ENCODE measurements at places on chromosomes 2 and 18. TPM values are rescaled to one million over a fixed set of nuclear protein-coding genes. Genes with fewer than 3 reads are reported as not detected.
A peak's percentile ranks its signal among the peaks of the same experiment; 100 is the strongest.

DNA sequence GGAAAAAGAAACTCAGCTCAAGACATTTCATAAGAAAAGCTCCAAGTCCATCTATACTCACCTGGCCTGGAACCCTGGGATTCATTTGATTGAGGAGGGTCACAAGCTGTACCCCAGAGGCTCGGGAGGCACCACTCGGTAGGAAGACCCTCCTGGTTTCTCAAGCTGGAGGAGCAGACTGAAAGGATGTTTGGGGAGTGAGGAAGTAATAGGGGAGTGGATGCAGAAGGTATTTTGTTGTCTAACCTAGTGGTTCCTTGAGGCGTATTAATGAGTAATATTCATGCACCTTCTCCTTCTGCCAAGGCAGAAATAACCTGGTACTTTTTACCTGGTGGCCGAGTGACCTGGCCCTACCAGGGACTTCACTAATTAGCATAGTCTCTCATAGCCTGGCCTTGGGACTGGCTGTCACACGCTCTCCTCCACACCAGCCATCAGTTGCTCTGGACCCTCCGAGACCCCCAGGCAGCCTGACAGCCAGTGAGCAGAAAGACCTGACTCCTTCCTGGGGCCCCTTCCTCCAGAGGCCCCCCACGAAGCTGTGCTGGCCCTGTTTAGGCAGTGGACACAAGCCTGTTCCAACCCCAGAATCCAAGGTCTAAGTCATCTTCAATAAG lies 161.4 kb downstream of the BCL2 start:
- H3K27me3 ChIP-seq: no peaks in the 10 kb centered on the region
- no peaks in the 10 kb centered on the region for H3K36me3 ChIP-seq
- no peak overlapping the region for H3K27ac ChIP-seq
- H3K4me3 ChIP-seq: no peak overlapping the region

- H3K27me3 ChIP-seq: no peaks in the 10 kb centered on the region
- no peaks in the 10 kb centered on the region for H3K4me1 ChIP-seq
- no peak for DNase-seq
- no peak overlapping the region for H3K4me3 ChIP-seq
Measured at GRCh38 chr2:73822276-73822675, 6.5 kb upstream of the STAMBP start.

Gene CRYGD
- not detected for total RNA-seq

Gene VWA3B
- total RNA-seq: 0.24 TPM

- peaks cover 57% of the 10 kb centered on the region for H3K4me1 ChIP-seq
- H3K36me3 ChIP-seq: no peaks in the 10 kb centered on the region
- H3K27me3 ChIP-seq: no peaks in the 10 kb centered on the region
- no peak for DNase-seq
- peak overlapping the region; percentile 77 for H3K27ac ChIP-seq
Measured at GRCh38 chr2:134417968-134418582, 164.2 kb downstream of the MGAT5 start.

DNA sequence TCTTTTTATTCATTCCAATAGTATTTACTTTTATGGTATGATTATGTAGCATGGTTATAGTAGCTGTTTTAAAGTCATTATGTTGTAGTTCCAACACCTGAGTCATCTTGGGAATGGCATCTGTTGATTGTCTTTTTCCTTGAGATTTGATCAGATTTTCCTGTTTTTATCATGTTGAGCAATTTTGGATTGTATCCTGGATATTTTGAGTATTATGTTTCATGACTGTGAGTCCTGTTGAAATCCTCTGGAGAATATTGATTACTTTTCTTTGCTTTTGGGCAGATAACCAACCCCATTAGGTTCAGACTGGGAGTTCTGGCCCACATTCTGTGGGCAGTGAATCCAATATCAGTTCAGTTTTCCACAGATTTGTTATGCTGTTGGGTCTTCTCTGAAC lies 163.2 kb upstream of the SPRED2 start:
- H3K27ac ChIP-seq: no peak overlapping the region
- no peaks in the 10 kb centered on the region for H3K27me3 ChIP-seq
- H3K4me3 ChIP-seq: no peak overlapping the region
- H3K4me1 ChIP-seq: peaks cover 3% of the 10 kb centered on the region
- no peak for DNase-seq
- H3K36me3 ChIP-seq: no peaks in the 10 kb centered on the region

Gene RNF103
- total RNA-seq: 47.7 TPM

DNA sequence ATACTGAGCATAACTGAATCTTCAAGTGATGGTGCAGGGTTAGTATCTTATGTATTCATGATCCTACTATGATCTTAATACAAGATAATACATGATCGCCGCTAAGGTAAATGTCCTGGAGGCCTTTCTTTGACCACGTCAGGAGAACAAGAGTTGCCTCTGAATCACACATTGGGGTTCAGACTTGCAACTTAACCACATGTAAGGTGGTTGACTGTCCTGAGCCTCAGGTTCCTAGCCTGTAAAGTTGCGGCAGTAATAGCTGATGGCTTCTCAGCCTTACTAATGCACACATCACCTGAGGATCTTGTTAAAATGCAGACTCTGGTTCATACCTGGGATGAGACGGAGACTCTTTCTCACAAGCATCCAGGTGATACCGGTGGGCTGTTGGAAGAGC lies 112.5 kb downstream of the MGAT5 start:
- H3K4me3 ChIP-seq: no peak overlapping the region
- H3K27me3 ChIP-seq: no peaks in the 10 kb centered on the region
- H3K36me3 ChIP-seq: no peaks in the 10 kb centered on the region
- H3K27ac ChIP-seq: no peak overlapping the region
- H3K4me1 ChIP-seq: no peaks in the 10 kb centered on the region

- no peak for DNase-seq
- H3K4me3 ChIP-seq: no peak overlapping the region
- no peaks in the 10 kb centered on the region for H3K4me1 ChIP-seq
- no peaks in the 10 kb centered on the region for H3K36me3 ChIP-seq
- no peaks in the 10 kb centered on the region for H3K27me3 ChIP-seq
- H3K27ac ChIP-seq: no peak overlapping the region
Measured at GRCh38 chr2:230267556-230267955, 42.0 kb downstream of the SP140 start.

Gene NTSR2
- total RNA-seq: not detected

GRCh38 chr2:172671501-172671900 lies 64.1 kb upstream of the RAPGEF4 start:
- no peaks in the 10 kb centered on the region for H3K27me3 ChIP-seq
- no peak for DNase-seq
- no peaks in the 10 kb centered on the region for H3K36me3 ChIP-seq
- H3K4me1 ChIP-seq: peaks cover 8% of the 10 kb centered on the region
- H3K4me3 ChIP-seq: no peak overlapping the region
- no peak overlapping the region for H3K27ac ChIP-seq

Gene SLC1A4
- total RNA-seq: 12.4 TPM

DNA sequence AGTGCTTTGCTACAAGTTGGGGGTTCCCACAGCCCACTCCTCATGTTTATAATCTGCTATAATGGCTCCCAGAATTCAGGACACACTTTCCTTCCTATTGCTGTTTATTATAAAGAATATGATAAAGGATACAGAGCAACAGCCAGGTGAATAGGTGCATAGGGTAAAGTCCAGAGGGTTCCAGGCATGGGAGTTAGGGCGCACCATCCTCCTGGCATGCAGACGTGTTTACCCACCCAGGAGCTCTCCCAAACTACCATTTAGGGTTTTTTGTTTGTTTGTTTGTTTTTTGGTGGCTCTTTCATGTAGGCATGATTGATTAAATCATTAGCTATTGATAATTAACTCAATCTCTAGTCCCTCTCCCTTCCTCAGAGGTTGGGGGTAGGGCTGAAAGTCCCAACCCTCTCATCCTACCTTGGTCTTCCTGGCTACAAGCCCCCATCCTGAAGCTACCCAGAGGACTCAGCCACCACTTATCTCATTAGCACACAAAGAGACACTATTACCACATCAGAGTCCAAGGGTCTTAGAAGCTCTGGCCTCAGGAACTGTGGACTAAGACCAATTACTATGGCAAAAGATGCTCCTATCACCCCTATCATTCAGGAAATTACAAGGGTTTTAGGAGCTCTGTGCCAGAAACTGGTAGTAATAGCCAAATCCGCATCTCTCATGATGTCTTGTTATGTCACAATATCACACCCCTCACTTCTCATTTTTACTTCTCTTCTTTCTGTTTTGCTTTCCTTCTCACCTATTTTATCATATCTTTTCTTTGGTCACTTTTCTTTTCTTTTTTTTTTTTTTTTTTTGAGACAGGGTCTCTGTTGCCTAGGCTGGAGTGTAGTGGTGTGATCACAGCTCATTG lies 154.9 kb upstream of the TTC39C start:
- H3K4me1 ChIP-seq: no peaks in the 10 kb centered on the region
- no peaks in the 10 kb centered on the region for H3K36me3 ChIP-seq
- H3K27me3 ChIP-seq: no peaks in the 10 kb centered on the region
- peak overlapping the region; percentile 51 for H3K27ac ChIP-seq
- H3K4me3 ChIP-seq: no peak overlapping the region

Gene LGALSL
- total RNA-seq: 5.3 TPM

DNA sequence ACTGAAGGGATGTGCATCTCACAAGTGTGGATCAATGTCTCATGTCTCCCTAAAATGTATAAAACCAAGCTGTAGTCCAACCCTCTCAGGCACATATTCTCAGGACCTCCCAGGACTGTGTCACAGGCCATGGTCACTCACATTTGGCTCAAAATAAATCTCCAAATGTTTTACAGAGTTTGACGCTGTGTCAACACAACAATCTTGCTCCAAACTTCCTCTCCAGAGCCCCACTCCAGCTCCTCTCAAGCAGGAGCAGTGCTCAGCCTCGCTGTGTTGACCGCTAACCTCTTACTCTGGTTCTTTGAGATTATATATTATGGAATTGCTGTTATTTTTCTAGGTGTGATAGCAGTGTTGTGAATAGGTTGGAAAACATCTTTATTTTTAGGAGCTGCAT lies 56.2 kb downstream of the CYP27C1 start:
- DNase-seq: no peak
- no peaks in the 10 kb centered on the region for H3K27me3 ChIP-seq
- no peak overlapping the region for H3K4me3 ChIP-seq
- H3K4me1 ChIP-seq: peaks cover 24% of the 10 kb centered on the region
- no peak overlapping the region for H3K27ac ChIP-seq

DNA sequence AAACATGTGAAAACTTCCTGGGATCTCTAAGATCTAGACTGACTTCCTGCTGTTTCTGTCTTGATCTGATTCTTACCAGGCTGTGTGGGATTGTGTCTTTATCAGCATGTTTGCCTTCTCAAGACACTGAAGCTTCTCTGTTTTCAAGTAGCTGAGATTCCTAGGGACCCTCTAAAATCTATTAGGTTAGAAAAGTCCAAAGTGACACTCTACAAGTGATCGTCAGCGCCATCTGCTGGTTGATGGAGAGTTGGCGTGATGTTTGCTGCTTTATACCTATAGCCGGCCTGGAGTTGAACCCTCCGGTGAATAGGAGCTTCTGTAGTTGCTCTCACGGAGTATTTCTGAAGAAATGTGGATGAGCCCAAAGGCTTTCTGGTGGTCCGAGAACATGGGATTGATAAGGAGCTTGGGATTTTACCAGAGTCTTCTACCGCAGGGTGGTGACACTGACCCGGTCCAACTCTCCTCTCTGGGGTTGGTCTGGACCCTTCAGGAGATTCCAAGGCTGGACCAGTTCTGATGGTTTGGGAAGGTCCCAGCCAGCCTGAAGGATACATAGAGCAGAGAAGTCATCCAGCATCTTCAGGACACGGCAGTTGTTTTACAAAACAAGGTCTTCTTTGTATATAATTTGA lies 96.0 kb upstream of the TTC39C start:
- H3K4me3 ChIP-seq: no peak overlapping the region
- H3K4me1 ChIP-seq: no peaks in the 10 kb centered on the region
- H3K27me3 ChIP-seq: no peaks in the 10 kb centered on the region
- peak; percentile 71 for DNase-seq
- no peak overlapping the region for H3K27ac ChIP-seq
- H3K36me3 ChIP-seq: no peaks in the 10 kb centered on the region

- no peaks in the 10 kb centered on the region for H3K4me1 ChIP-seq
- H3K4me3 ChIP-seq: no peak overlapping the region
- H3K36me3 ChIP-seq: no peaks in the 10 kb centered on the region
- no peaks in the 10 kb centered on the region for H3K27me3 ChIP-seq
Measured at GRCh38 chr2:142672698-142673097, 204.8 kb upstream of the KYNU start.

DNA sequence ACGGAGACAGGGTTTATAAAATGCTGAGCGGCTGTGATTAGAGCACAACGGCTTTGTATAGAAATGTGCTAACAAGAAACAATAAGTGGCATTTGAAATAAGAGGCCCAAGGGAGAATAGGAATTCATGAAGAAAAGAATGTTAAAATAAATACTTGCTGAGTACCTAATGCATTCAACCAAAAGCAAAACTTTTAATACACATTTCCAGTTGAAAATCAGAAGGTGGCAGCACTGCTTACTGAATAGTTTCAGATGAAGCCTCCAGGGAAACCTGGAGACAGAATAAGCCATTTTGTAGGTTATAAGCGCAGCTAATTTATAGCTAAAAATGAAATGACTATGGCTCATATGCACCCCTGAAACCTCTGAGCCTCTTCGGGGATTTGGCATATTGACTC lies 286.6 kb downstream of the DPP10 start:
- no peaks in the 10 kb centered on the region for H3K4me1 ChIP-seq
- H3K27ac ChIP-seq: no peak overlapping the region
- no peak for DNase-seq
- H3K4me3 ChIP-seq: no peak overlapping the region
- no peaks in the 10 kb centered on the region for H3K27me3 ChIP-seq
- H3K36me3 ChIP-seq: no peaks in the 10 kb centered on the region

Gene C18orf54
- 0.31 TPM for total RNA-seq

DNA sequence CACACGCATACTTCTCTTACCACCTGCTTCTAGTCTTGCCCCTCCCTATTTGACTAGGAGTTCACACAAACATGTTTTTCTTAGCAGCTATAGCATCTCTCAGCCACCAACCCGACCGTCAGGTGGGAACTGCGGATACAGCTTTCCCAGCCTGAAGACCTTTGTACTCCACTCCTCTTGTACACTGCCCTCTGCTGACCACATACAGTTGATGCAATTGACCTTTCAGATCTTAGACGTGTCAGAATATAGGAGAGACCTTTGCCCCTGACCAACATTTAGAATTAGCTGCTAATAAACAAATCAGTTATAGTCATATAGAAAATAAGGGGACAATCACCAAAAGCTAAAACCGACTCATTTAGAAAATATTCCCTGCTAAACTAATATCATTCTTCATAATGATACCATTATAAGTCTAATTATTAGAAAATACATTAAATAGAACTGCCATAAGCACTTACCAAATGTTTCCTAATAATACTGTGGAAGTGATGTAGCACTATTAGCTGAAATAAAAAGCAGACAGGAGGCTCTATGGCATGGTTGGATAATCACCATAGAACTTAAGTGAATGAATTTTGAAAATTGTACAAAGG lies 208.4 kb downstream of the RAD51AP2 start:
- no peaks in the 10 kb centered on the region for H3K36me3 ChIP-seq
- DNase-seq: no peak
- H3K27ac ChIP-seq: no peak overlapping the region
- no peaks in the 10 kb centered on the region for H3K27me3 ChIP-seq
- H3K4me3 ChIP-seq: no peak overlapping the region

Gene INHBB
- total RNA-seq: 15.9 TPM

GRCh38 chr2:110820128-110820527 lies 87.8 kb downstream of the ACOXL start:
- no peak overlapping the region for H3K27ac ChIP-seq
- H3K4me3 ChIP-seq: no peak overlapping the region
- no peaks in the 10 kb centered on the region for H3K36me3 ChIP-seq
- H3K4me1 ChIP-seq: no peaks in the 10 kb centered on the region
- no peak for DNase-seq

- no peaks in the 10 kb centered on the region for H3K36me3 ChIP-seq
- DNase-seq: no peak
- H3K4me1 ChIP-seq: no peaks in the 10 kb centered on the region
- H3K27ac ChIP-seq: no peak overlapping the region
Measured at GRCh38 chr2:32108111-32108510, 44.8 kb downstream of the SPAST start.

Measured in right lobe of liver (tissue), 6 donors.